Foreskin melanocyte (primary cell): ENCODE measurements at places on chromosomes 4 and X.

GRCh38 chrX:29661290-29661689 lies 554.1 kb upstream of the MAGEB2 start:
- DNase-seq = peak; percentile 65

GRCh38 chr4:36137336-36137735 lies 107.0 kb downstream of the ARAP2 start:
- no peak for DNase-seq

DNA sequence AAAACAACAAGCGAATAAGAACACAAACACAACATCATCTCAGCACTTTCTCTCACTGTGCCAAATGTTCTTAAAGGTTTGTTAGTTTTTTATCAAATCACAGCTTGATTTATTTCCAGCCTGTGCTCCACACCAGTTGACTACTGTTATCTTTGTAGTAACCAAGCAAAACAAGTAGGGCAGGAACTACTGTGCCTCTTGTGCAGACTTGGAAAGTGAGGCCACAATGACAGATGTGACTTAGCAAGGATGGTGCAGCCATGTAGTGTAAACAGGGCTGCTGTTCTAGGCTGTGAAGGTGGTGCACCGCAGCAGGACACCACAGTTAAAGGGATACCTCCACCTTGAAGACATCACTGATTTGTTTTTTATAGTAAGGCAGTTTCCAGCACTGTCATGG lies 170.0 kb downstream of the IL1RAPL1 start:
- no peak for DNase-seq

DNA sequence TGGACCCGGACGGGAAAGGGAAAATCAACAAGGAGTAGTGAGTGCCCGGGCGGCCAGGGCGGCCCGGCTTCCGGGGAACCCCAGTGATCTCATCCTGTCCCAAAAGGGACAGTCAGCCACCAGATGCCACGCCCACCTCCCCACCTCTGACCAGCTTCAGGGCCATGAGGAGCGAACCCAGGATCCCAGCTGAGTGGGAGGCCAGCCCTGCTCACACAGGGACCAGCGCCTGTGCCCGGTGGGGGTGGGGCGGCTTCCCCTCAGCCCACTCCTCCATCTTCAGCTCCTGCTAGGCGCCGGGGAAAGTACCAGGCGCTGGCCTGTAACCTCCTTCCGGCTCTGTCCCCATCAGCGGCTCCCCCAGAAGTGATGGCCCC lies 6.2 kb downstream of the MYL5 start:
- no peak for DNase-seq

DNA sequence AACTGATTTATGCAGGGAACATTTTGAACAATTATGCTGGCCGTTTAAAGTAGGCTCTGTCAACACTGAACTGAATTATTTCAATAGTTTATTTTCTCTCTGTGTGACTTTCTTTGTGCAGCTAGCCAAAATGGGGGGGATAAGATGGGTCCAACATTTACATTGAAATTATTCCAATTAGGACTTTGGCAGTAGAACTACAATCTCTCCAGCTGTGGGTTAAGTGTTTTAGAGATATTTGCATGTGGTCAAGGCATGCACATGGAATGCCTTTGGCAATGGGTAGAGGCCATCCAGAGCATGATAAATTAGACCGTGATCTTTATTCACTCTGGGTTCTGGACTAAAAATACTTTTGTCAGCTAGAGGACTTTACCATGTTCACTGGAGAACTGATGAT lies 107.9 kb upstream of the ELOVL6 start:
- peak; percentile 9 for DNase-seq

- no peak for DNase-seq
These were observed 110.7 kb downstream of the ARAP2 start for GRCh38 chr4:36133658-36134057.

DNA sequence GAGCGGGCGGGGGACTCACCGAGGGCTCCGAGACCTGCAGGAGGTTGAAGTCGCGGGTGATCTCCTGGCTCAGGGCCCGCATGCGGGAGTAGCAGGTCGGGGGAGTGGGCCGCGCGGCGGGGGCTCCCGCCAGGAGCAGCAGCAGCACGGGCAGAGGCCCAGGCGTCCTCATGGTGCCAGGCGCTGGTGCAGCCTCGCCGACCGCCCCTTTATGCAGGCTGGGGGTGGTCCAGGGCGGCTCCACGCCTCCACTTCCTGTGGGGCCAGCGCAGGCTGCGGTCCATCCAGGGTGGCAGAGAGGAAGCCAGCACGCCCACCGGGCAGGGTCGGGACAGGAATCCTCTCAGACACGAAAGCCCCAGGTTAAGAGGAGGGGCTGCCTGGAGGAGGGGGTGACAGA lies at the start of gene CYTL1:
TSS of gene CYTL1 (minus strand) at position 185 of the 400 bp plus-strand sequence. CDS start at position 172, 13 bp downstream.
- DNase-seq = no peak

GRCh38 chr4:110518889-110519490 lies 43.0 kb downstream of the ENPEP start:
- DNase-seq = no peak

- peak; percentile 99 for DNase-seq
These were observed 46.1 kb downstream of the PGRMC2 start for GRCh38 chr4:128241425-128241913.

- no peak for DNase-seq
These were observed 106.2 kb downstream of the LNX1 start for GRCh38 chr4:53484911-53485657.

GRCh38 chr4:142858446-142858845 lies 12.3 kb upstream of the INPP4B start:
- no peak for DNase-seq

DNA sequence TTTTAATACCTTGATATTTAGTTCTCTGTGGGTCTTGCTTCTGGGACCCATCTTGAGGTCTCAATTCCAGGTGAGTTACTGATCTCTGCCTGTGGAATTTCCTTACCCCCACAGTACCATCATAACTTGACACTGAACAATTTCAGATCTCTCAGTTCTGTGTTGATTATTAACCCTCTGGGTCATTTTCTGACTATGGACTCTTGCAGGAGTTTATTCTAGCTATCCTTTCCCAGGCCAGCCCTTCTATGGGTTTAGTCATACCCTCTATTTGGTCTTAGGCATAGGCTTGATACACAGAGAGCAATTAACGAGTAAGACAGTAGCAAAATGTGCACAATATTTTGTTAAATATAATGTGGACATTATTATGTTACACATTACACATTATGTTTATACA lies 3.7 kb upstream of the SPARCL1 start:
- DNase-seq = no peak

DNA sequence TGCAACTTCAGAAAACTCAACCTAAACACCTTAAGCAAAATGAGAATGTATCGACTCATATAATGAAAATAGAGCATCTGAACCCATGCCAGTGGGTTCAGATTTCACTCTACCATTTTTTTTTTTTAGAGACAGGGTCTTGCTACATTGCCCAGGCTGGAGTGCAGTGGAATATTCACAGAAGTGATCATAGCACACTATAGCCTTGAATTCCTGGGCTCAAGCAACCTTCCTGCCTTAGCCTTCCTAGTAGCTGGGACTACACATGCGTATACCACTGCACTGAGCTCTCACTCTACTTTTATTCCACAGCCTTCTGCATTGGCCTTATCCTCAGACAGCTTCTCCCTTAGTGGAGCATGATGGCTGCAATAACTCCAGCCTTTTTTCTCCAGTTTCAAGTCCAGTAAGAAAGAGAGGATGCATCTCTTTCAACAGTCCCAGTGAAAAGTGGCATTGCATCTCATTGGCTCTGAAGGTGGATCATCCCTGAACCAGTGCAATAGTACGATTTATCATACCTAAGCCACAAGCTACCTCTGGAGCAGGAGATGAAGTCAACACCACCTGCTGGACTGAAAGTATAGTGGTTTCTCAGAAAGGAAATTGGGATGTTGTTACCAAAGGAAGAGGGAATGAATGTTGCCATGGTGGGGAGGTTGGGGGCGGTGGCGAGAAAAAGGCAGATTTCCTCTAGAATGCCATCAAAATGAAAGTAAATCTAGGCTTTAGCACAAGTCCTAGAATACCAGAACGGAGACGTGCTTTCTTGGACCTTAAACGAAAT lies 2.0 kb upstream of the SOD3 start:
- DNase-seq = no peak

GRCh38 chrX:136745215-136746173 lies 35.2 kb downstream of the ARHGEF6 start:
- no peak for DNase-seq

- DNase-seq = no peak
These were observed 56.6 kb downstream of the PDLIM5 start for GRCh38 chr4:94508296-94508695.

DNA sequence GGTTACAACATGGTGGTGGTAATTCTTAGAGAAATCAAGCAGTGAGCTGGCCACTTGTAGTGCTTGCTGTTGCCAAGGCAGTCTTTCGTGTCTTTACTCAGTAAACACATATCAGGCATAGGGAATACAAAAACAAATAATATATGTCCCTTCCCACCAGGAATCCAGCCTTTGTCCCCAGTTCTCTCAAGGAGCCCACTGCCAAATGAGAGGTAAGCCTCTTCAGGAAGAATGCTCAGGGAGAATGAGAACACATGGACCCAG lies 421 bp upstream of the PLAC1 start:
- no peak for DNase-seq

GRCh38 chrX:34877436-34877835 lies 65.2 kb upstream of the FAM47B start:
- no peak for DNase-seq

DNA sequence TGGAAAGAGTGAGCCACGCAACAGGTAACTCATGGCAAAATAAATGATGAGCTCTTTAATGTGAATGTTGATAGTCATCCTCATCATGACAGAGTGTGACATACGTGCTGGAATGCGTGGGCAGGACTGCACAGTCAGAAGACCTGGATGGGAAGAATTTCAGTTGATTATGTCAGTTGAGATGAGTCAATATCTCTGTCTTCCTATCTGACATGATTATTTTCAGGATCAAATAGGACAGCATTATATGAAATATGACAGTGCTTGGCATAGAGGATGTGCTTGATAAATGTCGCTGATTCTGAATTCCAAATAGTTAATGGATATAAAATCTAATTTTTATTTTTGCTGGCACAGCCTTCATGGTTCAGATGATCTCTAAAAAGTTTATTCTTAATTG lies 95.1 kb downstream of the IL15 start:
- no peak for DNase-seq
